ENCODE measurements at places on chromosomes 4 and X.

DNA sequence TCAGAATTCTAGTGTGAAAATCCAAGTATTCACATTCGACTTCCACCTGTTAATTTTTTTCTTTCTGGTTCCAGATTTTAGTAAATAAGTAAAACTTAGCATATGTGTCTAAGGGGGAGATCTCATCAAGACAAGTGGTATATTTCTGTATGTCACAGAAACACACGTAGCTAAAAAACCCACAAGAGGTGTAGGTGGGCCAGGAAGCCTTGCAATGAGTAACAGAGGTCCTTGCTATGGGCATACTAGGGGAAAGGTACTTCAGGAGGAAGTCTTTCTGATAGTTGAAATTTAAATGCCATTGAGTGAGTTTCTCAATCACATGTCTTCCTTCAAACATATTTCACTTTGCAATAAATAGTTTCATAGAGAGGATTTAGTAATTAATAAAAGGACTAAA is 315.8 kb downstream of the MID1IP1 start:
- no peak for DNase-seq

DNA sequence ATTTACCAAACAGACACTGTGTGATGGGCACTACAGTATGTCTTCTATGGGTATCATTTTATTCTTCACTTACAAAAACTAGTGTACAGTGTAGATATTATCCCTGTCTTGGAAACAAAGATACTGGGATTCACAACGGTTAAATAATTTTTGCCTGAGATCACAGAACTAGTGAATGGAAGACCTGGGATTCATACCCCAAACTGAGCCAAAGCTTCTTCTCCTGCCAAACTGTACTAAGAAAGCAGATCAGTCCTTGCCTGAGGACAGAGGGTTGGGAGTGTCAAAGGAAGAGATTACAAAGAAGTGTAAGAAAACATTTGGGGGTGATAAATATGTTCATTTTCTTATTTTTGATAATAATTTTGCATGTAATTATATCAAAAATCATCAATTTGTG is 43.1 kb downstream of the PPA2 start:
- DNase-seq: no peak

DNA sequence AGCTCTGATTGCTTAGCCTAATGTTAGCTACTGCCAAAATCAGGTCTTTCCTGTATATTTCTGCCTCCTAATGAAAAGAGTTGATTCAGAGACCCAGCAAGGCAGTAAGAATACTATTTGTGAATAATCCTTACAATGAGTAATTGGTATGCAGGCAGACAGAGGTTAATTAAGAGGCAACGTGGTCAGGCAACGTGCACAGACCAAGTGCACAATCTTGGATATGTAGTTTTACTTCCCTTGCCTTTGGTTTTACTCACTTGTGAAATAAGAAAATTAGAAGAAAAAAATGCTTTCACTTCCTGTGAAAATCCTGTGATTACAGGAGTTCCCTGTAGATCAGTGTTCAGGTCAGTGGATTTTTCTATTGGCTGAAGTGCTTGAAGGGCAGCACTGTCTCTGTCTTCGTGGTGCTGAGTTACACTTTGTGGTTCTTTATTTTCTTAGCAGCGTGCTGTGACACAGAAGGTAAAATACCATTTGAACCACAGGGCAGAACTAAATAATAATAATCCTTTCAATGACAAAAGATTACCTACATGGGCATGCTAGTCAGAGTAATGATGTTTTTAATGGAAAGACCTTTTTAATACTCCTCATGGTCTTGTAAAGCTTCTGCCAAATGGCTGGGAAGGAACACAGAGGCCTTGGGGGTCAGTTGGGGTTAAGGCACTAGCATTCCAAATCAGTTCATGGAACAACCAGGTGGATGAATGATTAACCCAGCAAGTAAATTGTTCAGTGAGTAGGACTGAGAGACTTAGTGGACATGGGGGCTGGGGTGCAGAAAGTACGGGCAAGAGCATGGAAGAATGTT is 430.9 kb downstream of the MAPK10 start:
- no peak for DNase-seq

DNA sequence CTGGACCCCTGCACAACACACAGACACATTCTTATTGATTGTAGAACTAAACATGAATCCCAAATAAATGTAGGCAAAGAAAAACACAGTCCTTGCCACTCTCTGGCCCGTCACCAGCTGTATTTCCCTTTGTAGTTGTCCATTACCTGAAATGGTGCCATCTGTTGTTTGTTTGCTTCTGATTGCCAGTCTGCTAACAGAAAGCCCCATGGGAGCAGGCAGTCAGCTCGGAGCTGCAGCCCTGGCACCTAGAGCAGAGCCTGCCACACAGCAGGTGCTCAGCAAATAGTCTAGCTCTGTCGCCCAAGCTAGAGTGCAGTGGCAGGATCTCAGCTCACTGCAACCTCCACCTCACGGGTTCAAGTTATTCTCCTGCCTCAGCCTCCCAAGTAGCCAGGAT is 28.9 kb downstream of the CPLX1 start:
- DNase-seq: peak; percentile 46

DNA sequence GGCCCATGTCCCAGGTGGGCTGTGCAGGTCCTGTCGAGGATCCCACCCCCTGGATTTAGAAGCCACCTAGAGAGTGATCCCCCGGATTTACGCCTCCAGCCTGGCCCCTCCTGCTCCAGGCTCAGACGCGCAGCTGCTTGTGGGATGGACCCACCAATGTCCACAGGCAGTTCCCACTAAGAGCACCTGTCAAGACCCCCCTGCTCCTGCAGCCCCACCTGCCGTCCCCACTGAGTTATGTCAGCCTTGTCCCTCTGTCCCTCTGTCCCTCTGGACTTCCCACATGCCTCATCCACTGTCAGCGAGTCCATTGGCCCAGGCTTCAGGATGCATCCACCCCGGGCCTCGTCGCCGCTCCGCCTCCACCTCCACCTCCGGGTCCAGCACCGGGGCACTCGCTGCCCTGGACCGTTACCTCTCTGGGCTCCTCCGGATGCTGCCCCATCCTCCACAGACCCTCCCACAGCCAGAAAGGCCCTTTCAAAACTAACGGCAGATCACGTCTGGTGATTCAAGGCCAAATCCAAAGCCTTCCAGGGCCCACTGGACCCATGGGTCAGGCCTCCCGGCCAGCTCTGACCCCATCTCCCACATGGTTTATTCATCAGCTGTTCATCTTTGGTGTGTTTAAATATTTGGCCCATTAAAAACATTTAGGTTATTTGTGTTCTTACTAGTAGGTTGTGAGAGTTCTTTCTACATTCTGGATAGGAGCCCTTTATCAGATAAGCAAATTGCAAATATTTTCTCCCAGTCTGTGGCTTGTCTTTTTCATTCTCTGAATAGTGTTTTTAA is 28.3 kb downstream of the HTRA3 start:
- no peak for DNase-seq

DNA sequence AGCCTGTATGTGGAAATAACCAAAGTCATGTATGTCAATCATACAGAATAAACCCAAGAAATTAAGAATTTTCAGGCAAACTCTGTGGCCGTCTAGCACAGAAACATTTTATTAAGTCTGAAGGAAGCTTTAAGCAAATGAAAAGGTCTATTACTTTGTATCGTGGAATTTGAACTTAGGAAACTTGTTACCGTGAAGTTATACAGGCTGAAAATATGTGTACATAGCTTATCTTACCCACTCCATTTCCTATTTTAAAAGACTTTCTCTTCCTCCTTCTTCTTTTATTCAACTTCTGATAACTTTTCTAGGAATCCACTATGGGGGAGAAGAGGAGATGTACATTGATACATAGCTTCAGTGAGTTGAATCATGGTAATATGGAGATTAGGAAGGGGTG is 108.3 kb downstream of the AGTR2 start:
- no peak for DNase-seq

- DNase-seq: peak; percentile 43
Observed at GRCh38 chr4:10619220-10619619, 65.3 kb downstream of the CLNK start.

DNA sequence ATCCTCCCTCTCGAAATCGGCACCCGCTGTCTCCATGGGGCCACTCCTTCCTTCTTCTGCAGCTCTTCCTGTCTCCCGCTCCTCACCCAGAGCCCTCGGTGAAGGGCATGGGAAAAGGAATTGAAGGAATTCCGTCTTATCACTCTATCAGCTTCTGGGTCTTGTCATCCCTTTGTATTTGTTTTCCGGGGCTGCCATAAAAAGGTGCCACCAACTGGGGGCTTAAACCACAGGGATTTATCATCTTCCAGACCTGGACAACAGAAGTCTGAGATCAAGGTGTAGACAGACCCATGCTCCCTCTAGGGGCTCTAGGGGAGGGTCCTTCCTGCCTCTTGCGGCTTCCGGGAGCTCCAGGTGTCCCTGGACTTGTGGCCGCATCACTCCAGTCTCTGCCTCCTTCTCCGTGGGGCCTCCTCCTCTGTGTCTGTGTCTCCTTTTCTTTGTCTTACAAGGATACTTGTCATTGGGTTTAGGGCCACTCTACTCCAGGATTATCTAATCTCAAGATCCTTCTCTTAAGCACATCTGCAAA is 24.0 kb downstream of the CD99 start:
- DNase-seq: no peak

GRCh38 chr4:8741513-8742226 is 130.0 kb downstream of the HMX1 start:
- no peak for DNase-seq

DNA sequence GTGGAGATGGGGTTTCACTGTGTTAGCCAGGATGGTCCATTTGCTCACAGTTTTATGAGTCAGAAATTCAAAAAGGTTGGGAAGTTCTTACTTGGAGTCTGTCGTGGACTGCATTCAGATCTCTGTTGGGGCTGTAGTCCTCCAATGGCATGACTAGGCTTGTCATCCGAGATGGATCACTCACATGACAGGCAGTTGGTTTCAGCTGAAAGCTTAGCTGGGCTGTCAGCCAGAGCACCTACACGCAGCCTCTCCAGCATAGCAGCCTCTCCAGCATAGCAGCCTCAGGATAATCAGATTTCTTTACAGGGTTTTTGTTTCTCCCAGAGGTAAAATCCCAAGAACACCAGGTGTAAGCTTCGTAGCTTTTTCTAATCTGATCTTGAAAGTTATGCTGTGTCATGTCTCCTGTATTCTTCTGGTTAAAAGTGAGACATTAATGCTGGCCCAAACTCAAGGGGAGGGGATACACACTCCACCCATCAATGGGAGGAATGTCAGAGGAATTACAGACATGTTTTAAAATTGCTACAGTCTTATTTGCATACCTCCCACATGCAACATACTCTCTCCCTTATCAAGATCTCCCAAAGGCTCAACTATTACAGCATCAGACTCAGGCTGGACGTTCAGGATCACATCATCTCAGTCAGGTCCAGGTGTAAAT is 31.6 kb upstream of the SOD3 start:
- peak; percentile 43 for DNase-seq

- DNase-seq: no peak
Observed at GRCh38 chrX:42934020-42934726, 156.2 kb upstream of the PPP1R2C start.

GRCh38 chr4:82519072-82519471 is 42.7 kb downstream of the TMEM150C start:
- no peak for DNase-seq

GRCh38 chr4:11480683-11481082 is 52.0 kb upstream of the HS3ST1 start:
- no peak for DNase-seq

DNA sequence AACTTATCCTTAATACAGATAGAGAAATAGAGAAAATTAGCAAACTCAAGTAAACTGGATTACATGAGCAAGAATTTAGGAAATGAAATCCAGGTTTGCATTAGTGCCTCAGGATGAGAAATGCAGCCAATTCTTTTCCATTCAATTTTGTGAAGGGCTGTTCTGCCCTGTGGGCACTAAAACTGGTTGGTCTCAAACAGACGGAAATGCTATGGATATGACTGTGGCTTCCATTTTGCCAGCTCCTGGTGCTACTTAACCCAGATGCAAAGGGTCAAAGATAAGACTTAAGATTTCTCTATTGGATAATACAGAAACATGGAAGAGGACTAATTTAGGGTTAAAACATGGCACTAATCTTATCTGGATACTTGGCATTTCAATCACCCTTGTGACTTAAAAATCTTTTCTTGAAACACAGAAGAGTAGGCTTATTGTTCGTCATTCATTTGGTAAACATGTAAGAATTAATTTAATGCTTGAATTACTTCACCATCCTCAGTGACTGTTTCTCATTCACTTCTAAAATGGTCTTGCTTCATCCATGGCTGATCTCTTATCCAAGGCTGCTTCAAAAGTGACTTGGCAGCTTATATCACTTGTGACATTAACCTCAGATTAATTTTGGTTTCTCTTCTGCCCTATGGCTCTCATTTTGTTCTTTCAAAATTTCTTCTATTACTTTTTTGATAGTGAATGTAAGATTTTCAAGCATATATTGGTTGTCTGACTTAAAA is 1008.7 kb downstream of the GLUD2 start:
- DNase-seq: no peak

GRCh38 chr4:30511751-30512150 is 208.4 kb upstream of the PCDH7 start:
- DNase-seq: no peak

DNA sequence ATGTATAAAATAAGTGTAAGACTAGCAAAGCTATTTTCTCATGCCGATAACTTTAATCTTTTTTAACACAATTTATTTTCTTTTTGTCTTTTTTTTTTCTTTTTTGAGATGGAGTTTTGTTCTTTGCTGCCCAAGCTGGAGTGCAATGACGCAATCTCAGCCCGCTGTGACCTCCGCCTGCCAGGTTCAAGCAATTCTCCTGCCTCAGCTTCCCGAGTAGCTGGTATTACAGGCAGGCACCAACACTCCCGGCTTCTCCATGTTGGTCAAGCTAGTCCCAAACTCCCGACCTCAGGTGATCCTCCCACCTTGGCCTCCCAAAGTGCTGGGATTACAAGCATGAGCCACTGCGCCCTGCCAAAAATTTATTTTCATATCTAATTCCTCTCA is 164.2 kb upstream of the SLIT2 start:
- no peak for DNase-seq

GRCh38 chr4:131093303-131093702 is 1997.4 kb downstream of the C4orf33 start:
- no peak for DNase-seq

- DNase-seq: no peak
Observed at GRCh38 chrX:71604796-71605568, 13.3 kb downstream of the CXCR3 start.

GRCh38 chrX:44267116-44267515 is 76.4 kb downstream of the EFHC2 start:
- no peak for DNase-seq

DNA sequence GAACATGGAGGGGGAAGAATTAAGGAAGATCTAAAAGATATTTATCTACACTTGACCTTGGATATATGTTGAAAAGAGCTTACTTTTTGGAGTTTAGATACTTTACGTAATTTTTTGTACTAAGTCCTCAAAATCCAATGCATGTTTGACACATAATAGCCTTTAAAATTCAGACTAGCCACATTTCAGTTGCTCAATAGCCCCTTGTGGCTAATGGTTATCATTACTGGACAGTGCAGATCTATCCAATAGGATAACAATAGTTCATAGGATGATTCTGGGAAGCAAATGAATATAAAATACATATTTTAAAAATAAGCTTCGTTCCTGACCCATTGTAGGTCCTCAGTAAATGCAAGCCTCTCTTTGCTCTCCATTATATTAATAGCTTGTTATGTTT is 13.8 kb downstream of the AP1AR start:
- no peak for DNase-seq

- no peak for DNase-seq
Observed at GRCh38 chrX:153554519-153555167, 37.2 kb downstream of the ATP2B3 start.

Measured in NCI-H446 treated with DMSO at 0.1 percent for 48 hours (cell line).